ENCODE measurements at places on chromosomes 6 and 20.

DNA sequence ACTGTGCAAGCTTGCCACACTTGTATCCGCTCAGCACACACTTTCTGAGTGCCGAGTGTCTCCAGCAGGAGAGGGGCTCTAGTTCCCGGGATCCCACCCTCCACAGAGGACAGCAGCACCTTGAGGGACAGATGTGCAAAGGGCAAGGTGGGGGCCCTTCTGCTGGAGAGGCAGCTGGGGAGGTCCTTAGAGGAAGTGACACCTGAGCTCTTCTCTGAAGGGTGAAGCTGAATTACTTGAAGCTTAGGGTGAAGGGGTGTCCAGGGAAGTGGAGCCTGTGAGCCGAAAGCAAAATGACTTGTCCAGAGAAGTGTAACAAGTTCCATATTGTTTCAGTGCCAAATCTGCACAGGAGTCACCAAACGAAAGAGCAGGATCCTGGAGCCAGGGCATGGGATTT, 136.3 kb upstream of the DUSP22 start:
- DNase-seq = no peak

- DNase-seq = no peak
Observed at GRCh38 chr6:129659167-129659566, 50.8 kb downstream of the ARHGAP18 start.

DNA sequence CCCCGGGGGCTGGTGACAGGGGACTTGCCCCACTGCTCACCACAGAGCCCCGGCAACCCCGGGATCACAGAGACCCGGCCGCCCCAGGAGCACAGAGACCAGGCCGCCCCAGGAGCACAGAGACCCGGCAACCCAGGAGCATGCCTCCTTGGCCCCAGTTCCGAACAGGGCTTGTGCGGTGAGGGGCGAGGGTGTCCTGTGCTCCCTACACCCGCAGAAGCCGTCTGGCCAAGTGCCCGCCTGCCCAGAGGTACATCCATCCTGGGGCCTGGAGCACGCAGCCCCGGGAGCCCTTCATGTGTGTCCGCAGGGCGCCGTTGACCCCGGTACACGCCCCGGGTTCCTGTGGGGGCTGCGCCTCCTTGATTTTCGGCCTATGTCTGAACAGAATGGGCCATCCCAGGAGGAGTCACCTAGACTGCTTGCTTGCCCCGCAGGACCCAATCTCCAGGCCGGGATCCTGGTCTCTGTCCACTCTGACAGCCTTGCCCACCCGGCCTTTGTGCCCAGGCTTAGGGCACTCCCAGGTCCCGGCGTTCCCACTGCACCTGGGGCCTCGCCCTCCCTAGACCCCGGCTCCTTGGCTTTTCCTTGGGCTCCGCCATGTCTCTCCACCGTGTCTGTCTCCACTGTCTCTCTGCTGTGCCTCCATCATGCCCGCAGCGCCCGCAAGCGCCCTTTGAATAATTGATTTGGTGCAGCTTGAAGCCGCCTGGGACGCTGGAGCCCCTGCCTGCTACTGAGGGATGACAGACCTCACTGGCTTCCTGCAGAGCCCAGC, 219.8 kb downstream of the ERMARD start:
- no peak for DNase-seq

DNA sequence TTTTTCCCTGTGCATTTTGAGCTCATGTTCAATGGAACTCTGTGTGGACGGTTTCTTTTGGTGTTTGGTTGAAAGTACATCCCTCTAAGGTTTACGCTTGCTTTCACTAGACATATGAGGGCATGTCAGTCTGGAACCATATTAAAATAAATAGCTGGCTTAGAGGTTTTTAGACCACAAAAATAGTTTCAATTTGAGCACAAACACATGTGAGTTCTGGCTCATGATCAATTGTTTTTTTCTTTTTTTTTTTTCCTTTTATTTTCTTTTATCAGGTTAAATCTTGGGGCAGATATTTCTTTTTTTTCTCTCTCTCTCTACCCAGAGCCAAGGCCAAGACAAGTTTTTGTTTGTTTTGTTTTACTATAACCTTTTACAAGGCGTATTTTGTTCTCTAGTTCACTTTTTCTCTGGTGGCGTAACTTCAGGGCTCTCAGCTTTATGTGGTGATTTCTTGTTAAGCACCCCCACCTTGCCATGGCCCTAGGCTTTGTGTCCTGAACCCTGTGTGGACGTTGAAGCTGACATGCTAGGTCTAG, 92.9 kb downstream of the SHLD1 start:
- no peak for DNase-seq

DNA sequence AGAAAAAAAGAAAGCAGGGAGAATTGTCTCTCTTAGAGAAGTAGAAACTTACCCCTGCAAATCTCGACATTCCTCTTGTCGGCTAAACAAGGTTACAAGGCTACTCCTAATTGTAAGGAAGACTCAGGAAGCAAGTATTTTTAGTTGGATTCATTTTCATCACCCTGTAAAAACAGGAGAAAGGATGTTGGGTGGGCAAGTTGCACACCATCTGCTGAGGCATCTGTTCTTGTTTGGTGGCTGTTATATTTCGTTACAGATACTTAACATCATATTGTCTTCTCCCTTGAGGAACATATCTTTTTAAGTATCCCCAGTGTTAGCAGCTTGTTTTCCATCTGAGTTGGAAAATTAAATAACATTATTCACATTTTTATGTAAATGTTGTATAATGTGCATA, 187.5 kb downstream of the PLCB4 start:
- no peak for DNase-seq

DNA sequence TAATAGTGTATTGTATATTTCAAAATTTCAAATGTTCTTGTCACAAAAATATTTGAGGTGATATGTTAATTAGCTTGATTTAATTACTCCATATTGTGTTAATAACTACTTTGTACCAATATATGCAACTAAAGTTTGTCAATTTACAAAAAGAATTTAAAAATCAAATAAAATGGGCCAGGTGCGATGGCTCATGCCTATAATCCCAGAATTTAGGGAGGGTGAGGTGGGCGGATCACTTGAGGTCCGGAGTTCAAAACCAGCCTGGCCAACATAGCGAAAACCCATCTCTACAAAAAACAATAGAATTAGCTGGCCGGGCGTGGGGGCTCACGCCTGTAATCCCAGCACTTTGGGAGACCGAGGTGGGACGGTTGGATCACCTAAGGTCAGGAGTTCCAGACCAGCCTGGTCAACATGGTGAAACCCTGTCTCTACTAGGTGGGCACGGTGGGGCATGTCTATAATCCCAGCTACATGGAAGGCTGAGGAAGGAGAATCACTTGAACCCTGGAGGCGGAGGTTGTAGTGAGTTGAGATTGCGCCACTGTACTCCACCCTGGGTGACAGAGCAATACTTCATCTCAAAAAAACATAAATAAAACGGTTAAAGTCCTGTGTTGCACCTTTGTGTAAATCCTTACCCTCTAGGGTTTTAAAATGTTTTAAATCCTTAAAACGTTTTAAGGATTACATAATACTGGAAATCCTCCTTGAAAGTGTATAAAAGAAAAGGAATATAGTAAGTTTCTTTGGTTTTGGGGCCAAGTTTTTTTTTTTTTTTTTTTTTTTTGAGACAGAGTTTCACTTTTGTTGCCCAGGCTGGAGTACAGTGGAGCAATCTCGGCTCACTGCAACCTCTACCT, 4.0 kb downstream of the HSPA1B start:
- DNase-seq = no peak

GRCh38 chr6:127515234-127515793, 3.8 kb downstream of the MTCL3 start:
- DNase-seq = no peak

DNA sequence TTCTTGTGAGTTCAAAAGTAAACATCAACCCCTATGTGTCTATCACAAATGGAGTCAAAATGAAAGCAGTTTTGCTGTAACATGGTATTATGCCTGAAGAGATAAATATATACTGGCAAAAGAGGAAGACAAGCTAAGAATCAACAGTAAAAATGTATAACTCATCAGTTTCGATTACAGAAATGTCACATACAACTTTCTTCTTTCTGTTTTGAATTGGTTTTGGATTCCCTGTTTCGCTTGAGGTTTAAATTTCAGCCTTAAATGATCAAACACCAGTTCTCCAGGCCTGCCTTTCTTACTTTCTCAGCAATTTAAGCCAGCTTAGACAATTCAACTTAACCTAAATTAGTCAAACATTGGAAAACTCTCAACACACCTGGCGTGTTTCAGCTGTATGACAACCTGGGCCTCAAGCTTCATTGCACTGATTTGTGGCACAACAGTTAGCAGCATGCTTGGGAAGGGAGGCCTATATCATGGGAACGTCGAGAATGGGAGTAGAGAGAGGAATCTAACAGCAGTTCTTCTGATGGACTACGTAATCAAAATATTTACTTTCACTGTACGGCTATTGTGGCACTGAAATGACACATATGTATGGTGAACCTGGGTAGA, 51.9 kb upstream of the MARCKS start:
- no peak for DNase-seq

DNA sequence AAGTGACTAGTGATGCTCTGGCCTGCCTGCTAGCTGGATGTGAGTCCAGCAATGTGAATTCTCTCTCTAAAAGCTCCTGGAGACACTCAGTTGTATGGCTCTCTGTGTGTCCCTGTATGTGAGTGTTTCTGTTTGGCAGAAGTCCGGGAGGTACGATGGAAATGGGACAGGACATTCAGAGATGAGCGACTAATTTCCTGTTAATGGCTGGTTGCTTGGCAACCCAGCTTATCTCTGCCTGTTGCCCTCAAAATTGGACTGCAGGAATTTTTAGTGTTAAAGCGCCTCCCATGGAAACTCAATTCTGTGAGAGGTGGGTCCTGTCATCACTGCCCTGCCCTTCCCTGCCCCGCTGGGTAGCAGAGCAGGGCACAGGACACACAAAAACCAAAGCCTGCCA, 136.8 kb upstream of the LRFN2 start:
- DNase-seq = no peak

- DNase-seq = no peak
Observed at GRCh38 chr6:152170702-152171667, 363.5 kb downstream of the ESR1 start.

- no peak for DNase-seq
Observed at GRCh38 chr6:10140824-10141223, 274.1 kb downstream of the TFAP2A start.

GRCh38 chr6:155492061-155492735, 36.6 kb upstream of the NOX3 start:
- no peak for DNase-seq

DNA sequence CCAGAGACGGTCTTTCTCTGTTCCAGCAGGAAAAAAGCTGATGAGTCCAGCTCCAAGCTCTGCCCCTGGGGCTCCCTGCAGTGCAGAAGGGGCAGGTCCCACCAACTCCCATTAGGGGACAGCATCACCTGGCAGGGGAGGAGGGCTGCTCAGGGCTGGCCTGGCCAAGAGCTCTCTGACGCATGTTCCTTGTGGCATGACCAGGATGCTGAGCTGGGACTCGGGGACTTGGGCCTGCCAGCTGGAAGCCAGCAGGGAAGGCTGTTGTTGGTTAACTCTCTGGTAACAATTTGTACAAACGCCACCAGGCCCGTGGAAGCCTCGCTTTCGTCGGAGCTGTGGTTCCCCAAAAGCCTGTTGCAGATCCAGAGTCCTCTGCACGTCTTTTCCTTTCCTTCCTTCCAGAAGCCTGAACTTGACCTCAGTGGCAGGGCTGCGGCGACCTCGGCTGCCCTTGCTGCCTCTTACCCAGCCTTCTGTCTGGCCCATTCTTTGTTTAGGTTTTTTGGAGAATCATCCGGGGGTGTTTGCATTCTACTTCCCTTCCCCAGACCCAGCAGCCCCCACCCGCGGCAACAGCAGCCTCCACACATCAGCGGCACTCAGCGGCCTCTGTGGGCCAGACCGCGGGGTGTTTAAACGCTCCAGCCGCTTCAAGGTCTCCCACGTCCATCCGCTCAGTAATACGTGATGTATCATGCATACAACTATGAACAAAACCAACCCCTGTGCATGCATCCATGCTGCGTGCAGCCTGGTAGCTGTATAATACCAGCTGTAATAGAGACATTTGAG, 63.3 kb downstream of the GNAS-AS1 start:
- DNase-seq = no peak

DNA sequence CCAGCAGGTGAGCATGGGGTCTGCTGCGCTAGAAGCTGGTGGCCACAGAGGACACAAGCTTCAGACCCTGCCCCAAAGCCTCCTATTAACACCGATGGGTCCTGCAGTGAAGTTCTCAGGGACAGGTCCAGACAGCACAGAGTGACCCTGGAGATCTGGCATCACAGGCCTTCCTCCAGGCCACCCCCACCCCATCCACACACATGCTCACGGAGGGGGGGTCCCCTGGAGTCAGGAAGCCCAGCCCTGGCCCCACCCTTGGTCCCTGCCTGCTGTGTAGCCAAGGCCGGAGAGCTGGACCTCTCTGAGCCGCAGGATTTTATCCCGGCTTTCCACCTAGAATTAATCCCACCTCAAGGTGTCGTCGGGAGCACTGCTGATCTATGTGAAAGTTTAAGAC, 167.3 kb downstream of the TAF4 start:
- no peak for DNase-seq

- DNase-seq = no peak
Observed at GRCh38 chr6:92763680-92764079, 655.7 kb downstream of the EPHA7 start.

DNA sequence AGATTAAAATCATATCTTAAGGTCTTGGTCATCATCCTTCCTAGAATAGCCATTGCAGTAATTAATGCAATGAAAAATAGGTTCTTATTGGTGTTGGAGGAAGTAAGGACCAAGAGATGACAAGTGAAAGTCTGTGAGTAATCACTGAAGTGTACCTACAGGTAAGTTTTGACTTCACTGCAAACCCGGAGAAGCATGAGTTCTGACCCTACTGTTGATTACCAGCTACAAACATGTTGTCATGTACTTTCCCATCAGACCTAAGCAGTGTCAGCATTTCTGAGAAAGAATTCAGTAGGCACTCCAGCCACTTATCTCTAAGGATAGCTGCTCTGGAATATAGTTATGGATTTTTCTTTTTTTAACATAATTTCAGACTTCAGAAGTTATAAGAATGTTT, 280.9 kb downstream of the ZFAND3 start:
- no peak for DNase-seq

DNA sequence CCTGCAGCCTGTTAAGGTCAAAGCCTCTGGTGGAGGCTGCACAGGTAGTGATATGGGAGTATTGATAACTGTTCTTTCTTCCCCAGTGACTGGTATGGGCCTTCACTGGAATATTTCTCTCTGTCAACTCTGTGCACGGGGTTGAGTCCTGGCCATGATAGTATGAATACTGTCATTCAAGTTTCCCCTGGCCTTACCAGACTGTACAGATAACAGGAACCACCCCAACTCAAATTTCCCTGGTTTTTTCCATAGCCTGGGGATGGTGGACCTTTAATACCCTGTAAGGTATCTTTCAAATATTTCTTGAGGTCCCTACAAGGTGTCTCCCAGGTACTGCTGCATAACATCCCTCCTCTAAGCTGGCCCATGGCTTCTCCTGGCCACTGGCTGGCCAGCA, 51.4 kb upstream of the TNFAIP3 start:
- no peak for DNase-seq

GRCh38 chr6:109794201-109794923, 103.3 kb downstream of the FIG4 start:
- no peak for DNase-seq

- DNase-seq = no peak
Observed at GRCh38 chr6:63527658-63528514, 44.4 kb upstream of the LOC128125822 start.

- DNase-seq = no peak
Observed at GRCh38 chr20:62528983-62529891, 53.4 kb upstream of the GATA5 start.
